Right kidney (tissue), 9 donors: ENCODE measurements at places on chromosomes 2 and 18.
A peak's percentile ranks its signal among the peaks of the same experiment; 100 is the strongest.

DNA sequence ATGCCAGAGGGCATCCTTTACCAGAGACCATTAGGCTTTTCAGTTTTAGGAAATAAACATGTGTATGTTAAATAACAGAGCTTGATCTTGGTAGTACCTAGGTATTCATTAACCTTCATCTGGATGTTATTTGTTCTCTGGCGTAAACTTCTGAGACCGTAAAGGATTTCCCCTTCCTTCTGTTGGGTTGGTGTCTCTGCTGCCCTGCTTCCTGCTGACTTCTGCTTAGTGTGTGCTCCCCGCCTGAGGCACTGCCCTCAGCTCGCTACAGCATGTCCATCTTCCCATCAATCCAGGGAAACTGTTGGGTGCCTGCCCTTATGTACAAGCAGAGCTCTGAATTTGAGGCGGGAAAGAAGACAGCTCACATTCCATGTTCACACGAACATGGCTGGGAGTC, 177.9 kb downstream of the TPGS2 start:
- DNase-seq: no peak

DNA sequence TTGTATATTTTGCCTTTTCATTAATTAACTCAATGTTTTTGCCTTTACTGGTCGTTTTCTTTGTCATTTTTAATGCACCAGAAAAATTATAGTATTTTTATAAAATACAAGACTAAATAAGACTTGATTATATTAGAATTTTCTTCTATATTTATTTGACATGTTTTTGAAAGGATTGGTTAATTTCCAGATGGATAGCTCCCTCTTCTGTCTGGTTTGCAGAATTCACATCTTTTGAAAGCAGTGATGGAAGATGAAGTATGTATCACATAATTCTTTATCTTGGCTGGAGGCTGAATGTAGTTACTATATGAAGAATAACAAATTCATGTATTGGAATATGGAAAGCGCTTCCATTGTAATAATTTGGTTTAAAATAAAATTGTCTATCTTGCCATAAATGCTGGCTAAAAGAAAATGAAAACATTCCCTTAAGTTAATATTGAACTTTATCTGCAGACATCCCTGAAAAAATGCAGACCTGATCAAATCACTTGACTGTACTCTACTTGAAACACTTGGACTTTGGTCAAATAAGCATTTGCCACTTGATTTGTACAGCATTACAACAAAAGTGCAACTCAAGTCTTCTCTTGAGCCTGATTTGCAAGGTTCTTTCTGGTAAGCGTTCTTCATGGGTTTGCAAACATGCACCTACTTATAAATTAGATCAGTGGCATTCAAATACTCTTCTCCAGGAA, 86.3 kb upstream of the EFEMP1 start:
- DNase-seq: peak; percentile 21

- no peak for DNase-seq
Measured at GRCh38 chr2:51368250-51368649, 336.3 kb upstream of the NRXN1 start.

DNA sequence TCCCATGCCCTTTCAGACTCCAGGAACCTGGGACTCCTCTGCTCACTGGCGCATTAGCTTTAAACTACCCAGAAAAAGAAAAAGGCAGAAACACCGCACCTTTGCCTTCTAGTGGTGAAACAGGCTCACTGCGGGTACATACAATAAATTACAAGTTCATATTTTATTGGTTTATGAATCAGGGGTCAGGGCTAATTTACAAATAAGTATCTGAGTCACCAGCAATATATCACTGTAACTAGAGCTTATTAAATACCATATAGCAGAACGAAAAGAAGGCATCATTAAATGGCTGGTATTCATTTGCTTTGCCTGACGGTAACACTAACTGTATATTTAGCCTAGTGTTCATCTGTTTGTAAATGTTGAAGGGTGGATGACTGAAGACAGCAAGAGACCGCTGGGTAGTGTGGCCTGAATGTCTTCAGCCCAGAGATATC, 26.9 kb upstream of the DTNB start:
- peak; percentile 15 for DNase-seq

DNA sequence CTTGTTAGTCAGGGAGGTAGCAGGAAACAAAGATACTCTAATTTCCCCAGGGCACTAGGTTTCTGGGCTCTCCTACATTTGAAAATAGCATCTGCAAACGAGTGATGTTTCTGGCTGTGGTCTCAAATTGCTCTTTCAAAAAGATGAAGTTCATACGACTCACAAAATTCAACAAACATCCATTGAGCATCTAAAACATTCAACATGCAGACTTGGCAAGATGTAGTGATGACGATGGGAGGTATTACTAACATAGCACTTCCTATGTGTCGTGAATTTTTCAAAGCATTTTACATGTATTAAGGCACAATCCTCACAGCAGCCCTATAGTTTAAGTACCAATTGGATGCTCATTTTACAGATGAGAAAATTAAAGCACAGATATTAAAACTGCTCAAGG, 5.2 kb downstream of the CCBE1 start:
- DNase-seq: no peak

DNA sequence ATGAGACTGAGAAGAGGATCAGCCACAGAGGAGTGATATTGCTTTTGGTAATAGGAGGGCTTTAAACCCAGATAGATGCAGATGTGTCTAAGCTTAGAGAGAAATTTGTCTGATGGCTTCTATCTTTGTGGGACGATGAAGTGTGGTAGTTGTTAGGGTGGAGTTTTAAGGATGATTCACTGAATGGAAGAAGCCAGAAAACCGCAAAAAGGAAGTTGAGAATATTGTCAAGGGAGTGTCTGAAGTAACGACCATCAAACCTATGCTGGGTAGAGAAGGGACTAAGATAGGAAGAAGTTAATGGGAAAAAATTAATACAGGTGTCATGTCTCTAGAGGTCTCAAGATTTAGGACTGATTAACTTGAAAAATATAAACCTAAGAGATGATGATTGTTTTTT, 195.6 kb upstream of the MC4R start:
- no peak for DNase-seq

- DNase-seq: no peak
Measured at GRCh38 chr18:73777356-73778031, 370.1 kb downstream of the FBXO15 start.

DNA sequence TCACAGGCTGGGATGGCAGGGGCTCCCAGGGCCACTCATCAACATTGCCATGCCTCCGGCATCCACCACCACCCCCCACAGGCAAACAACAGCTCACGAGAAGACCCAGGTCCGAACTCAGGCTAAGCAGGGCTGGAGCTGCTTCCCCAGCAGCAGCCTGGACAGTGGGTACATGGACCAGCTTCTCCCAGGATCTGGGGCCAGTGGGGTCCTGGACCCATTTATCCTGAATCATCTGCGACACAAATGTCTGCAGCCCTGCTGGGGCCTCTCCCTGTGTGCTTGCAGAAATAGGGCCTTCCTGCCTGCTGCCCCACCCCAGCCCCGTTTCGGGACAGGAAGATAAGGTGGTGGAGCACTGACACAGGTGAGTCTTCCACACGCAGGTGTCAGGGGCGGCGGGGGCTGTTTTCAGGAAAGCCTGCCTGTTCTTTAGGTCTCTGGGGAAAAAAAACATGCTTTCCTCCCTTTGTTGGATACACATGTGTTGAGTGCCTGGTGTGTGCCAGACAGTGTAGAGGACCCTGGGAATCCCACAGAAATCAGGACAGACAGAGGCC, 4.5 kb downstream of the PRLH start:
- no peak for DNase-seq

DNA sequence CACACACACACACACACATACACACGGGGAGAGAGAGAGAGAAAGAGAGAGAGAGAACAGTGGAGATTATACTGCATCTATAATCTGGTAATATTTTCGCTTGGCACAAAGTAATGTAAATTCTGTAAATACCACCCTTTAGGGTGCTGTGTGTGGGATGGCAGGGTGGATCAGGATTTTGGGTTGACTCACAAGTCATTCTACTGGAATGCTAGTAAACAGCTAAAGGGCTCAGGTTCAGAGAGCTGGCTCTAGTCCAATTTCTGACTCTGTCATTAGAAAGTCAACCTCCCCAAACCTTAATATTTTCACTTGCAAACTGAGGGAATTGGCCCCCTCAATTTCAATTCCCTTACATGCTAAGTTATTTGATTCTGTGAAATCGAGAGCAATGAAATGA, 308.3 kb downstream of the TSN start:
- DNase-seq: no peak

DNA sequence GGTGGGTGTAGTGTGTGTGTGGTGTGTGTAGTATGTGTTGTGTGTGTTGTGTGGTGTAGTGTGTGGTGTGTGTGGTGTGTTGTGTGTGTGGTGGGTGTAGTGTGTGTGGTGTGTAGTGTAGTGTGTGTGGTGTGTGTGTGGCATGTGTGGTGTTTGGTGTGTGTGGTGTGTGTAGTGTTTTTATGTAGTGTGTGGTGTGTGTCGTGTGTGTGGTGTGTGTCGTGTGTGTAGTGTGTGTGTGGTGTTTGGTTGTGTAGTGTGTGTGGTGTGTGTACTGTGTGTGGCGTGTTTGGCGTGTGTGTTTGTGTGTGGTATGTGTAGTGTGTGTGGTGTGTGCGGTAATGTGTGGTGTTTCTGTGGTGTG, 4.7 kb upstream of the RTP5 start:
- no peak for DNase-seq

GRCh38 chr18:3623769-3624545, 174.0 kb downstream of the TGIF1 start:
- peak; percentile 73 for DNase-seq

DNA sequence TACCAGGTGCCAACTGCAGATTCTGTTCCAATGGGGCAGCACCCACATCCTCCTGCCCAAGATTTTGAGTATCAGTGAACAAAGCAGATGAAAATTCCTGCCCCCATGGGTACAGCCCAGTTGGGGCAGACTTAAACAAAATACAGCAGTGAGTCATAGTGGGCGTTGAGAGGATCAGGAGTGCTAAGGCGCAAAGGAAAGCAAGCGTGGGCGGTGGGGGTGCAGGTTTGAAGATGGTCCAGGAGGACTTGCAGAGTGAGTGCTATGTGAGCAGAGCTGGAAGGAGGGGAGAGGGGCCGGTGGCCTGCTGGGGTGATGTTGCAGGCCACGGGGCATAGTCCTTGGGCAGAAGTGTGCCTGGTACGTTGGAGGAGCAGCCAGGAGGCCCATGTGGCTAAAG, 24.7 kb downstream of the STEAP3 start:
- DNase-seq: no peak

GRCh38 chr2:231640641-231641111, 48.0 kb downstream of the TEX44 start:
- DNase-seq: peak; percentile 47

DNA sequence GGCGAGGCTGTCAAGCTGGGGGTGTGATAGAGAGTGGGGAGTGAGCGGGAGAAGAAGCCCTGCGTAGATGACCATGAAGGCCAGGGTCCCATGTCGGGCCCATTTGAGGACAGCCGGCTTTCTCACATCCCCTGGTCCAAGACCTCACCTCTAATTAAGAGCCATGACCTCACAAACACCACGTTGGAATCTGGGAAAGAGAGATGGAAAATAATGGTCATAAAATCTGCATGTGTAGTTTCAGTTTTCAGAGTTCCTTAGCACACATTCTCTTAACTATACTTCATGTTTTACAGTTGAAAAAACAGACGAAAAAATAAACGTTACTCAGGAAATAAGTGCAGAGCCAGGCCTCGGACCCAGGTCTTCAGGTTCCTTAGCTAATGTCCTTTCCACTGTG, 244.8 kb upstream of the SIX2 start:
- no peak for DNase-seq

DNA sequence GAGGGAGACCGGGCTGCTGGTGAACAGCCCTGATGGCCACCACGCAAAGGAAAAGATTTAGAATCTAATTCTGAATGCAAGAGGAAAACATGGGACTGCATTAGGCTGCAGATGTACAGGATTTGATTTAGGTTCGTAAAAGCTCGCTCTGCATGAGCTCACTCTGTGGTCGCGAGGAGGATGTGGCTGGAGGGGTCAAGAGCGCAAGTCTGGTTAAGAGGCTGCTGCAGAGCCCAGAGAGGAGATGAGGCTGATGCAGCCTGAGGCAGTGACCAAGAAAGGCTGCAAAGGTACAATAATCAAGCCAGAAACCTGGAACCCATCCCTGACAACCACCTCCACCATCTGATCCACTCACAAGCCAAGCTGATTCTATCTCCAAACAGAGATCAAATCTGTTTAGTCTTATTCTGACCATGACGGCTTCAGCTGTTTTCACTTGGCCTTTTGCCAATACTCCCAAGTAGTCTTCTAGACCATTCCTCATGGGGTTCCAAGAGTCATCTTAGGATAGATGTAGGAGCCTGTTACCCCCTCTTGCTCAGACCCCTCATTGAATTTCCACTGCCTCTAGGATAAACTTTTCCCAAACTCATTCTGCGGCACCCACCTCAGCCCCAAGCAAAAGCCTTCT, 58.9 kb upstream of the ARL4C start:
- no peak for DNase-seq

- no peak for DNase-seq
Measured at GRCh38 chr2:142756430-142756829, 121.0 kb upstream of the KYNU start.

- DNase-seq: no peak
Measured at GRCh38 chr18:24051031-24051947, 36.7 kb downstream of the TTC39C start.

- DNase-seq: peak; percentile 42
Measured at GRCh38 chr2:149561309-149561926, 26.2 kb downstream of the MMADHC start.

GRCh38 chr2:135022952-135023880, 24.0 kb downstream of the MAP3K19 start:
- no peak for DNase-seq

GRCh38 chr2:7272210-7272609, 355.0 kb downstream of the RNF144A start:
- DNase-seq: no peak

- no peak for DNase-seq
Measured at GRCh38 chr2:25879133-25879730, 945 bp upstream of the ASXL2 start.

DNA sequence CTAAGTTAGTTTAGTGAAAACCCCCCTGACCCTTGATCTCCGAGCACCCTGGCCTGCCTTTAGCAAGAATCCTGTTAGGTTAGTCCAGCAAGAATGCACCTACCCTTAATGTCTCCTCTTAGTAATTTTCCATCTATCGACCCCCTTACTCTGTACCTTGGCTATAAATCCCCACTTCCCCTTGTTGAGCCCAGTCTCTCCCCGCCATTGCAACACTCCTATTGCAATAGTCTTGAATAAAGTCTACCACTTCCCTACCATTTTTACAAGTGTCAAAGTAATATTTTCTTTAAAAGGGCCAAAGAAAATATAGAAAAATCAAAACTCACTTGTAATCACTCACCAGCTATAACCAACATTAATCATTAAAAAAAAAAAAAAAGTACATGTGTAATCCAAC, 4.2 kb upstream of the ZBTB7C start:
- no peak for DNase-seq
